ENCODE measurements at places on chromosomes 7 and 10.

- no peak for DNase-seq
Measured at GRCh38 chr7:40842641-40843040, 707.8 kb downstream of the SUGCT start.

DNA sequence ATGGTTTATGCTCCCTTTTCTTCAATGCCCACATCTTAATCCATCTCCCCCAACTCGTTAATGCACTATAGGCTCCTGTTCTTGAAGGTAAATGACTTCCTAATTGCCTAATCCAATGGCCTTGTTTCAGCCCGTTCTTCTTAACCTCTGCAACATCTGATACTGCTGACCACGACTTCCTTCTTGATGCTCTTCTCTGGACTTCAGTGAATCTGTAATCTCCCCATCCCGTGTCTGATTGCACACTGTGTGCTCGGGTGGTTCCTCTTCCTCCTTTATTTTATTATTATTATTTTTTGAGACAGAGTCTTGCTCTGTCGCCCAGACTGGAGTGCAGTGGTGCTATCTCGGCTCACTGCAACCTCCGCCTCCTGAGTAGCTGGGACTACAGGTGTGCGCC is 58.9 kb downstream of the HIPK2 start:
- no peak for DNase-seq

- no peak for DNase-seq
Measured at GRCh38 chr7:144513334-144513733, 109.8 kb upstream of the NOBOX start.

DNA sequence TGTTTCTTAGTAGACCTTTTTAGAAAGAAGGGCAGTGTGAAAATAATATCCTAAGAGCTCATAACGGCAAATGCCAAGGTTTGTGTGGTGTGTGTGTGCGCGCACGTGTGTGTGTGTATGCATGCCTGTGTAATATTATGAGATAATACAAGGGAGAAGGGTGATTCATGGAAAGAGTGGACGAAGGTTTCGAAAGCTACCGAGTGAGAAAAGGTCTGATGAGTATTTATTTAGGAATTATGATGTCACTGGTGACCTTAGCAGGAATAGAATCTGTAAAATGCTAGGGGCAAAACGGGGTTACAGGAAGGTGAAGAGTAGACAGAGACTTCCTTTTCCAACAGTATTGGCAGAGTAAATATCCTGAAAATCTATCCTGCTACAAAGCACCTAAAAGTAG is 107.3 kb downstream of the AHR start:
- DNase-seq: no peak

DNA sequence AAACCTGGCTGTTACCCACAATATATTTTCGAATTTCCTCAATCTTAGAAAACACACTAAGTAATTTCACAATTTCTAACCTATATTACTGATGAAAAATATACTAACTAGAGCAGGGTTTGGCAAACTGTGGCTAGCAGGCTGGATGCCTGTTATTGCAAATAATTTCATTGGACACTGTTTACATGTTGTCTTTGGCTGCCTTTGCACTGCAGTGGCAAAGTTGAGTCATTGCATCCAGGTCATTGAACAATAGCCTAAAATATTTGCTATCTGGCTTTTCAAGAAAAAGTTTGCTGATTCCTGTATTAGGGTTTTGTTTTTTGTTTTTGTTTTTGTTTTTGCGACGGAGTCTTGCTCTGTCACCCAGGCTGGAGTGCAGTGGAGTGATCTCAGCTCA is 47.2 kb downstream of the KIF11 start:
- DNase-seq: no peak

GRCh38 chr7:43643846-43644245 is 60.9 kb downstream of the STK17A start:
- DNase-seq: no peak

DNA sequence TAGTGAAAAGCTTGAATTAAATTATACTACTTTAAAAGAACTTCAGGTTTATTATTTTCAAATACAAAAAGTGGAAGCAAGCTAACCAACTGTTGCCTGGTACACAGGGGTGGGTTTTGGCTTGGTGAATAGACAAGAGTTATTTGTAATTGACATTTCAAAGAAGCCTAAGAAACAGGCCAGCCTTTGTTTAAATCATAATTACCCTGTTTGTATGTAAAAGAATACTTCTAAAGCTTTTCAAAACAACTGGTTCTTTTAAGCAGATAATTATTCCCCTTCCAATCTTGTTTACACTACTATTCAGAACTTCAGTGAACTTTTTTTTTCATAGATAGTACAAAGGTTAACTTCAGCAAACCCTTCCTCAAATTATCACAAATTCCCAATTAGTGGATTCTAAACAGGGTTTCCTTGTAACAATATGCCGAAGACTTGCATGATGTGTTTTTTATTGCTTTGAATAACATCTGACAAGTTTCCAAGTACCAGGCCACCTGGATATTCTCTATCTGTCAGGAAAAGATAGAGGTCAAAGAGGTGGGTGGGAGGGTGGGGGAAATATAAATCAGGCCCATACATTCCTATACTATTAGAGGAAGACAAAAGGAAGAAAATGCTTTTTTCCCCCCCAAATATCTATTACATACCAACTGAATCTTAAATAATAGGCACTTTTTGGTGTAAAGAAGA is 20.4 kb downstream of the SSMEM1 start:
- DNase-seq: no peak

- DNase-seq: no peak
Measured at GRCh38 chr10:11823989-11824346, 812 bp downstream of the PROSER2 start.

GRCh38 chr10:69875856-69876255 is 74.2 kb downstream of the COL13A1 start:
- no peak for DNase-seq

GRCh38 chr10:17220652-17221100 is 7.4 kb upstream of the VIM start:
- no peak for DNase-seq

DNA sequence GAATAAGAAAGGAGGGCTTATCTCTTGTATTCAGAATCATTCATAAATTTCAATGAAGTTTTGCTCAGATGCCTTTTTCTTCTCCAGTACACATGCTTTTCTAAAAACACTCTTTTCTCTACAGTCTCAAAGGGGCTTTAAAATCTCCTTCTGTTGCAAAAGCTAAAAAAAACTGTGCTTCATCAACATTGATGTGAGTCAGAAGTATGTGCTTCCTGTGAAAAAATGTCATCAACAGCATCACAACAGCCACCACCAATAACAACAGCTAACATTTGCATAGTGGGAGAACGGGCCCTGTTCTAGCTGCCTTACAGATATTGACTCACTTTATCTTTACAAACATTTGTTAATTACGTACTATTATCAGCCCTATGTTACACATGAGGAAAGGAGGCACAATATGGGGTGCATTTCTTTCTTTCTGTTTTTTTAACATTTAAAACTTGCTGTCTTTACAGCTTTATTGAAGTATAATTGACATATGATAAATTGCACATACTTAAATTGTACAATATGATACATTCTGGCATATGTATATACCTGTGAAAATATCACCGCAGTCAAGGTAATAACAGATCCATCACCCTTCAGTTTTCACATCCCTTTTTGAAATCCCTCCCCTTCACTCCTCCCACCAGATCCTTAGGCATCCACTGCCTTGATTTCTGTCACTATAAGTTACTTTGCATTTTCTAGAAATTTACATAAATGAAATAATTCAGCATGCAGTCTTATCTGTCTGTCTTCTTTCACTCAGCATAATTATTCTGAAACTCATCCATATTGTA is 1605.4 kb upstream of the LRRTM3 start:
- DNase-seq: no peak

DNA sequence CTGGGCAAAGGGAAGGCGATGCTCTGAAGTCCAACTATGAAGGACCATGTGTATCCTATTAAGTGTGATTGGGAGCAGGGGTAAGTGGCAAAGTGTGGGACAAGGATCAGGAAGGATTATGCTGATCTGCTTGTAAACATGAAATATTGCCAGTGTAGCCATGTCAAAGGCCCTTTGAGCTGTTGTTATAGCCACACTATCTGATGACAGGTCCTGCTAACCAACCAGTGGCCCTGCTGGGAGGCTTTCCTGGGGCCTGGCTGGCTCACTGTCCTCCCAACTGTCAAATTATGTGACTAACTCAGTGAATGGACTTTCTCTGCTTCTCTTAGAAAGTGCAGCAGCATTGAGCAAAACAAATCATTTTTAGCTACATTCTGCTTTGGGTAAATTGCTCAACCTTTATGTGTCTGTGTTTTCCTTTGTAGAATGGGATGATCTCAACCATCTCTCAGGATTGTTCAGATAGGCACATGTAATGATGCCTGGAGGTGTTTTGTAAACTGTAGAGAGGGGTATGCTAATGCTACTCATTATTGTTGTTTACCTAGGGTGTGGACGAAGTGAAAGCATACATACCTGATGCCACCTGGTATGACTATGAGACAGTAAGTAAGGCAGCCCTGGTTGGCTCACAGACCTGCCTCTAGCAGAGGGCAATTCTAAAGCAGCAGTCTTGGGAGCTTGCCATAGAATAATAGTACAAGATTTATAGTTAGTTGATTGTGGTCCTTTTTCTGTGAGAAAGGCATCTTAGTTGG is 47.4 kb downstream of the MGAM2 start:
- DNase-seq: no peak

GRCh38 chr10:42951486-42952251 is 125.2 kb upstream of the RET start:
- DNase-seq: peak; percentile 74

DNA sequence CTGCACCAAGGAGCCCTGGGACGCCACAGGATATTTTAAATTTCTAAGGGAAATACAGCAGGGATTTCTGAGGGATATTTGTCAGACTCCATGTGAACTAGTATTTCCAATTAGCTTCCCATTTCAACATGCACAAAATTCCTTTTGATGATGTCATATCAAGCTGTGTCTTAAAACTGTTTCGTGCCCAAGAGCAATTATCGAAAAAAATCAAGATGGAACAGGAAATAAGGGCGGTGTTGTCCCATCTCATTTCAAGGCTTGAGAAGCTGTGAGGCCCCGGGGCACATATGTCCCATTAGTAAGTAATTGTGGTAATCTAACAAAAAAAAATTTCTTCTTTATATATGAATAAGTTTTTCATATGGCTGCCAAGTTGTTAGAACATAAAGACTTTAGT is 47.4 kb downstream of the PPP1R17 start:
- no peak for DNase-seq

- peak; percentile 89 for DNase-seq
Measured at GRCh38 chr7:74479961-74480829, 26.5 kb downstream of the GTF2IRD1 start.

DNA sequence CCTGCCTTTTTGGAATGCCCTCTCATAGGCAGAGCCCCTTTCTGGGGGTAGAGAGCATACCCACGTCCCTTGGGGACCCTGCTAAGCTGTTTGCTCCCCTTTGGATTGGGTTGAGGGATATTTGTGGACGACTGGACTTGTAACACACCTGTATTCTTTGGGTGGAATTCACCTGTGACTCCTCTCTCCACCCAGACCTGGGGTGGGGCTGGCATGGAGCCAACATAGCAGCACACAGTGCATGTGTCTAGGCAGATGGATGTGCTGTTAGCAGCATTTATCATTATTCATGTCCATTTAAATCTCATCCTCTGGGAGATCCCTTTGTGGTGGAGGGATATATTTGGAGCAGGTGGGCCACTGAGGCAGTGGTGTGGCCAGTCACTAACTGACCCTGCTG is 51.0 kb downstream of the CDH23 start:
- DNase-seq: no peak

DNA sequence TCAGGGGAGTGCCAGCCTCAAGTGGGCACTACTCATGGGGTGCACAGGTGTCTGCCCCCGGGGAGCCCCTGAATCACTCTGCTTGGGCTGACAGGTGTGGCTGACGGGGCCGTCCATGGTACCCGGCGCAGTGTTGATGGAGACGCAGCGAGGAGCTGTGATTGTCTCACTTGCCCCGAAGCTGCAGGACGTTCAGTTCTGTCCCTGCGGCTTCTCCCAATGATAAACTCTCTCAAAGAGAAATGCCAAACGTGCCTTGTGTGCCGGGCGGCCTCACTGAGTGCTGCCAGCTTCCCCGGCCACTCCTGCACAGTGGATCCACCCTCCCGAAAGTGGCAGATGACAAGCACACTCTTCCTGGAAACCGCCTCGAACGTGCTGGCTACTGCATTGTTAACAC is 203.2 kb downstream of the DNAJB6 start:
- peak; percentile 38 for DNase-seq

- peak; percentile 69 for DNase-seq
Measured at GRCh38 chr7:24978843-24979469, 1.0 kb downstream of the OSBPL3 start.

- no peak for DNase-seq
Measured at GRCh38 chr10:116098411-116099022, 174.5 kb downstream of the GFRA1 start.

DNA sequence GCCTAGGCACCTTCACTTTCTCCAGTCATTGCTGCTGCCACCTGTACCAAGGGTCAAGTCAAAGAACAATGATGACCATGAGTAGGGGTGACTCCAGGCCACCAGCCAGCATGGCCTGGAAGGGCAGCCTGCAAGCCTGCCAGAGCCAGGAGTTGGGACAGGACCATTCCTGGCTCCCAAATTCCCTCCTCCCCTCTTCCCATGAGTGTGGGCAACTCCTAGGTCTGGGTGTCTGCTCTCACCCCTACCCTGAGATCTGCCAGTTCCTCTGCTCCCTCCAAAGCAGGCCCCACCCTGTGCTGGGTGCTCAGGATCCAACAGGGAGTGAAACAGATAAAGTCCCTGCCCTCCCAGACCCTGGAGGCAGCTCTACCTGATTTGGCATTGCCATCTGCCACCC is 125.8 kb upstream of the NANOS1 start:
- DNase-seq: no peak

DNA sequence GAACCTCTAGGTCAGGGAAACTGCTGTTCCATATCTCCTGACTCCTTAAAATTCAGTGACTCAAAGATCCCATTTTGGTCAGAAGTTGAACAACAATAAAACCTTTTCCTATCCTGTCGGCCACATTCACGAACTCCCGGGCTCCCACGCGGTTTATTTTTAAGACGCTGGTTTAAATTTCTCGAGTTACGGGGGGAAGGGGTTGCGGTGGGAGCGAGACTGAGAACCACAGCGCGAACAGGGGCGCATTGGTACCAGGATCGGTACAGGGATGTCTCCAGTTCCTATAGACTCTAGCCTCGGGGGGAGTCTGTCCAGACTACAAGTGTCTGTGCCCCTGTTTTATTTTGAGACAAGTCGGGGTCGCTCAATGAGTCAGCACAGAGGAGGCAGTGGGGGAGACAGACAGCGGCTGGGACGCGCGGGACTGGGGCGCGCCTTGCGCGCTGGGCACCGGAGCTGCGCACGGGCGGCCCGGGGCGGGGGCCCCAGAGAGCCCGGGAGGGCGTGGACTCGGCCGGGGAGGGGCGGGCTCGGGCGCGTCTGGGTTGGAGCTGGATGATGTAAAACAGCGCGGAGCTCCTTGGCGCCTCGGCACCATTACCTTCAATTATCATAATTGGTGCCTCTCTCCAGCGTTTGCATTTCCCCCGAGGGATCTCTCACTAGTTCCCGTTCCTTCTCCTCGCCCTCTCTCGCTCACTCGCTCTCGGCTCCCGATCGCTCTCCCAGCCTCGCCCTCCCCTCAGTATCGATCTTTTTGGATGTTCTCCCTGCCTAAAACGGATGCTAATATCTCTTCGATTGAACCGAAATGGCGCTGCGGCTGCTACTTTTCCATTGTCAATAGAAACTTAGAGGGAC is 8.7 kb upstream of the BAMBI start:
- DNase-seq: peak; percentile 78

GRCh38 chr10:65660006-65660405 is 1265.8 kb upstream of the LRRTM3 start:
- no peak for DNase-seq
